NCI-H510A (cell line): ENCODE measurements at places on chromosomes 5 and 9.
A peak's percentile ranks its signal among the peaks of the same experiment; 100 is the strongest.

- no peak for DNase-seq
These were observed 21.3 kb downstream of the SLC12A7 start for GRCh38 chr5:1090538-1090937.

- no peak for DNase-seq
These were observed 33.9 kb upstream of the ARHGAP26 start for GRCh38 chr5:142736247-142736632.

DNA sequence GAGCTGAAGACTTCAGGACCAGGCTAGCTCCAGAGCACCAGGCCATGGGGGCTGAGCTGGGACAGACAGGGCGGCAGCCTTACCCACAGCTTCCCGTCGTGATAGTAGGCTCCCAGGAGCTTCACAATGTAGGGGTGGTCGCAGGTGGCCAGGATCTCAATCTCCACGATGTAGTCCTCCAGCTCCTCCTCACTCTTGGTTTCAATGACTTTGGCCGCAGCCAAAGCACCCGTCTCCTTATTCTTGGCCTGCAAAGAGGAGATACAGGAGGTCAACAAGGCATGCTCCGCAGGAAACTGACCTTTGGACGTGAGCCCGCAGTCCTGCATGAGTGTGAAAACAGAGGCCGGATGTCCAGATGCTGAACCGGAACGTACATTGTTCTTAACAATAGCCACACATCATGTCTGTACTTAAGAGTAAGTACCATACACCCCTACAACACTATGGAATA is 31.5 kb downstream of the STK10 start:
- no peak for DNase-seq

GRCh38 chr9:89413963-89414638 is 83.8 kb downstream of the SEMA4D start:
- DNase-seq = no peak

- no peak for DNase-seq
These were observed 302.4 kb downstream of the RAB3C start for GRCh38 chr5:58885260-58885659.

- no peak for DNase-seq
These were observed 83.3 kb upstream of the TRIO start for GRCh38 chr5:14059810-14060209.

- no peak for DNase-seq
These were observed 17.9 kb downstream of the ANXA6 start for GRCh38 chr5:151139646-151140045.

- no peak for DNase-seq
These were observed 8.0 kb downstream of the LRRC26 start for GRCh38 chr9:137161558-137162486.

- DNase-seq = no peak
These were observed 110.3 kb upstream of the TARS1 start for GRCh38 chr5:33330426-33330825.

DNA sequence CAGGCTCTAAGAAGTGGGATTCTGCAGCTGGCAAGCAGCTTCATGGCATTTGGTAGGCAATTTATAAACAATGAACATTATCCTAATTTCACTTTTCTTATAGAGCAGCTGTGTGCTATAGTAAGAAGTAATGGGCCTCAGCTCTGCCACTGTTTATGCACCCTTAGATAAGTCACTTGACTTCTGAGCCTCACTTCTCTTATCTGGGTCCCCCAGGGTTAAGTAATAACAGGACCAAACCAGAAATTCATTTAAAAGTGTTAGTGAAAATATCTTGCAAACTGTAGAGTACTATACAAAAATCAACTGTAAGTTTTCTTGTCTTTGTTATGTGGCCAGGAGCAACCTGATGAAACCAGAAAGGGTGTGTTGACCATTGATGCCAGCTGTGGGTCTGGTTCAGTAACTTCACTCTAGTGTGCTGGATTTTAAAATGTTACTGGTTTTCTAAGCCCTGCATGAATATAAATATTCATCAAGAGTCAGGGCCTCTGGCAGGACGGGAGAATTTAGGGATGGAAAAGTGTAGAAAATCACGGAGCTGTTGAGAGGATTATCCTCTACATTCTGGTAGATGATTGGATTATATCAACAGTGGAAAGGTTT is 24.2 kb downstream of the TNFAIP8 start:
- DNase-seq = no peak

DNA sequence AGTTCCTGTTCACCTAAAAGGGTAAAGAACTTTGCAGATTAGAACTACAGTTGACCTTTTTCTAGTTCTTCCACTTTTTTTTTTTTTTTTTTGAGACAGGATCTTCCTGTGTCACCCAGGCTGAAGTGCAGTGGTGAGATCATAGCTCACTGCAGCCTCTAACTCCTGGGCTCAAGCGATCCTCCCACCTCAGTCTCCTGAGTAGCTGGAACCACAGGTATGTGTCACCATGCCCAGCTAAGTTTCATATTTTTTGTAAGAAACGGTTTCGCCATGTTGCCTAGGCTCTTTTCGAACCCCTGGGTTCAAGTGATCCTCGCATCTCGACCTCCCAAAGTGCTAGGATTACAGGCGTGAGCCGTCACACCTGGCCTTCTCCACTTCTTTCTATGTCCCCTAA is 39.7 kb upstream of the TNFAIP8 start:
- no peak for DNase-seq

DNA sequence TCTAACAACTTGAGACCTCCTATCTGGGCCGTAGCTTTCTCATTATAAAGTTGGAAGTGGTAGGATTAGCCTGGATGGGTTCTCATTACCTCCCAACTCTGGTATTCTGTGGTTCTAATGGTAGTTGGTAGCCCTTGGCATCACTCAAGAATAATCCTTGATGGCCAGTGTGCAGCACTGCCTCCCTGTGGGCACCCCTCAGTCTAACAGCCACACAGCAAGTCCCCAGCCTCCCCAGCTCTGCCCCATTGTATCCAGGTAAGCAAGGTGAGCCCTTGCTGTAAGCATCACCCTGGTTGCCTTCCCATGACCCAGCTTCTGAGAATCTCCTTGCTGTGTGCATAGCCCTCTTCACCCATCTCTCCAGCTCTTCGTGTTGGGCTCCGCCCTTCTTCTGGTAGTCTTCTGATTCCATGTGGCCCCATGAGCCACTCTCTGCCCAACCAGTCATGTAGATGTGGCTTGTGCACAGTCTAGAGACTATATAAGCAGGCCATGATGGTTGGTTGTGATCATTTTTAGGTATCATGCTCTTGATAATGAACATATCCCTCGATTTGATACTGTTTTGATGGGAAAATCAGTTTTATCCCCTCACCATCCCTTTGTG is 57.6 kb upstream of the GRHPR start:
- DNase-seq = no peak

GRCh38 chr5:429453-430188 is 13.4 kb upstream of the EXOC3 start:
- no peak for DNase-seq

- no peak for DNase-seq
These were observed 3.9 kb downstream of the FLT4 start for GRCh38 chr5:180645274-180646204.

- DNase-seq = no peak
These were observed 343.1 kb downstream of the OSTF1 start for GRCh38 chr9:75431375-75431774.

DNA sequence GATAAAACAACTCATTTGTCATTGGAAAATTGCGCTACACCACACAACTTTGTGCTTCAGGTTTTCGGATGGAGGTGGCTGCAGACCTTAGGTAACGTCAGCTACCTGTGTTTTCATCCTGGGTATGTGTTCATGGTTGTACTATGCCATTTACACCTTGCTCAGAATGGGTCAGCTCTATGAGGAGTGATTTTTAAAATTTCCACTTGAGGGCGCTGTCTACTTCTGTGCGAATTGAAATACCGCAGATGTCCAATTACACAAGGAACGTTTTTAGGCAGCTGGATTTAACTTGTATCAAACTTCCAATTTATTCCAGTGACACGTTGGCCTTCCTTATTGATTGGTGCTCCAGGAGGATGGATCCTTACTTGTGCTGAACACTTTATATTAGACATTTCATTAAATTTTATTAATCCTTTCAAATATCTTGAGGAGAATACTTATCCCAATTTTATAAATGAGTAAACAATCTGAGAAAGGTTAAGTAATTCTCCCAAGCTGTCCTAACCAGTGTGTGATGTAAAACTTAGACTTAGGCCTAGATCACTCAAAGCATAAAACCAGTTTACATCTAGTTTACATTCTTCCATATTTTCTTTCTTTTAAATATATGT is 23.4 kb downstream of the DMRTA1 start:
- DNase-seq = no peak

DNA sequence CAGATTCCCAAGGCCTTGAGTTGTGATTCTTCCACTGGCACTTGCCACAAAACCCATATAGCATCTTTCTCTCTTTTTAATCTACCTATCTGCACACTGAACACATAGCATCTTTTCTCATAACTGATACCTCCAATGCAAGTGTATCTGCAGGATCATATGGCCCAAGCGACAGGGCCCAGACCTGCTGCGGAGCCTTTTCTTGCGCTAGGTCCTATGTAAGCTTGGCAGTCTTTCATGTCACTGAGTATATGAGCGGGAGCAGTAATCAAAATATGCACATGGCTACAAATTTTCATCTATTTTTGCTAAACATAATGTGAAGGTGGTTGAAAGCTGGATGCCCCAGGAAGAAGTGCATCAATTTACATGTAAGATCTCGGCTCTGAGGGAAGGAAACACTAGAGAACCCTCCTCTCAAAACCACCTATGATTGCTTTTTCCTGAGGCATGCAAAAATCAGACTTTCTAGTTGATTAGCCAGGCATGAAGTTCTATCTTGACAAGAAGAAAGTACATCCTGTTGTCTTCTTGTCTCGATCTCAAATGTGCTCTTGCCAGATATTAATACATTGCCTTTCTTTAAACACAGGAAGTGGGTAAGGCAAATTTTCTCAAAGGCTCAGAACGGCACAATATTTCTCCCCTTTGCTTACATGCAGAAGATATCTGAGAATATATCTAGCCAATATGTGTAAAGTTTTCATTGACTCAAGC is 26.9 kb upstream of the CEMIP2 start:
- no peak for DNase-seq

GRCh38 chr9:95459851-95460517 is 56.8 kb downstream of the PTCH1 start:
- DNase-seq = no peak

- DNase-seq = peak; percentile 11
These were observed 42.2 kb downstream of the FGD3 start for GRCh38 chr9:92989561-92989960.

- DNase-seq = no peak
These were observed 104.4 kb upstream of the FCN2 start for GRCh38 chr9:134776080-134776796.

DNA sequence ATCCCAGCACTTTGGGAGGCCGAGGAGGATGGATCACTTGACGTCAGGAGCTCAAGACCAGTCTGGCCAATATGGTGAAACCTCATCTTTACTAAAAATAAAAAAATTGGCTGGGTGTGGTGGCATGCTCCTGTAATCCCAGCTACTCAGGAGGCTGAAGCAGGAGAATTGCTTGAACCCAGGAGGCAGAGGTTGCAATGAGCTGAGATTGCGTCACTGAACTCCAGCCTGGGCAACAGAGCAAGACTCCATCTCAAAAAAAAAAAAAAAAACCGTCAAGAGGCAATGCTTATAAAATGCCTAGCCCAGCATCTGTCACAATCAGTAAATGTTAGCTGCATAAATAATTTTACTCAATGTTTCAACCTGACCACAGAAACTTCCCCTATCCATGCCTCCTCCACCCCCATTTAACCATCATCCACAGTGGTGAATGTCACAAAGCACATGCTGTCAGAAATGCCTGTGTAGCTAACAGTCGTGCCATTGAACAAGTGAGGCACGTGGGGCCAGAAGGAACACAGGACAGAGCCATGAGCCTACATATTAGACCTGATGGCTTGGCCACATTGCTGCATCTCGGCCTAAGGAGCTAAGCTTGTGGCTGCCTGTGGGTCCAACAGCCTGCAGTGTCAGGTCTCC is 16.8 kb upstream of the TCOF1 start:
- no peak for DNase-seq

DNA sequence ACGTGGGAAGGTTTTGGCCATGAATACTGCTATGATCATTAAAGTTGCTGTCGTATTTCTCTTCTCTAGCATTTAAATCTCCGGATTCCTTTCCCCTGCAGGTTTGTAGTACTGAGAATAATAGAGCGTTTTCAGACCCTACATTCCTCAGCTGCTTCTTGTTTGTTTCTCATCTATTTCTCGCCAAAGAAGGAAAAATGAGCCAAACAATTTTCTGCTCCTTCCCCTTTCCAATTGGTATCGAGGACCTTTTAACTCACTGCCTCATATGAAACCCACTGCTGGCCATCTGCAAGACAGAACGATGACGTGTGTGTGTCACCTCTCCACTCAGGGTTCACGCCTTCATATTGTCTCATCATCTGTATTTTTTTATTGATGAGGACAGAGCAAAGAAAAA is 689.4 kb upstream of the WWC1 start:
- DNase-seq = no peak

DNA sequence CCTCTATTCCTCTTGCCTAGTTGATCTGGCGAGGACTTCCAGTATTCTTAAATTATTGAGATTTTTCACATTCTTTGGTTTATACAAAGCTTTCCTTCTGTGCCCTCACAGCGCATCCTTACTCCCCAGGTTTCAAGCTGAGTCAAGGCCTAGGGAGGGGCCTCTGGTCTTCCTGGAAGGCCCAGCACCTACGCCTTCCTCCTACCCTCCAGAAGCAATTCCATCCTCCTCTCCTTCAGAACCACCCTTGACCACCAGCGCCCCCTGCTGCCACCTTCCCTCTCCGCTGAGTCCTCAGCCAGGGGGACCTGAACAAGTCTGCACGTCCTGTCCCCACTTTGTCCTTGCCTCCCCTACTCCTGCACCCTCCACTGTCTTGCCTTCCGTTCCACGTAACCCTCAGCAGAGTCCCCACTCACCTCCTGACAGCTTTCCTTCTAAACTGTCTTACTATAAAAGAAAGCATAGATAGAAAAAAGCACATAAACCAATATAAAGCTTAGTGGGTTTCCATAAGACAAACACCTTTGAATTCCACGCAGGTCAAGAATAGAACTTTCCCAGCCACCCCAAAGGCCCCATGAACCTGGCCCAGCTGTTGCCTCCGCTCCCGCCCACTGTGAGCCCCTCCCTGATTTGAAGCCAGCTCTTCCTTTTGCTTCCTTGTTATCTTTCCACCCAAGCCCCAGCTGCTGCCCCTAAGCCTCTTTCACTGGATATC is 63.0 kb upstream of the CTSL start:
- DNase-seq = no peak

DNA sequence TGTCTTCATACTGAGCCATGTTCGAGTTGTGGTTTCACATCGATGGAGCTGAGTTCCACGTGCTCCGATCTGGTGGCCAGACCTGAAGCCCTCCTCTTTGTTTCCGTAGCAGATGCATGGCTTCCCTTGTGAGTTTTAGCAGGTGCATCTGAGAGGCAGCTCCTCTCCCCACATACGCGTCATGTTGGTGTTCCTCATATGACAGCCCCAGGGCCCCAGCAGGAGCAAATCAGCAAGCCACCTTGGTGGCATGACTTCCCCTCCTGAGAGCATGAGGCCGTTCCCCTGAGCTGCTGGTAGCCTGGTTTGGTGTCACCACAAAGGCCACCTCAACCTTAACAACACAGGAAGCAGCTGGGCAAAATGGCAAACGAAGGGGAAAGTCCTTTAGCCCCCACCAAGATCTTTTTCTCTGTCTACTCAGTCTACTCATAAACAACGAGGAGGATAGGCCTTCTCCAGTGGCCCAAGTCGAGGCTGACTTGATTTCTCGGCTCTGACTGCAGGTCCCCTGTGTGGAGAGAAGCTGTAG is 5.9 kb downstream of the CYFIP2 start:
- DNase-seq = no peak
